Temporal lobe (tissue), 4 donors: ENCODE measurements at places on chromosomes 12 and 14. TPM values are rescaled to one million over a fixed set of nuclear protein-coding genes. Genes with fewer than 3 reads are reported as not detected.

KERA gene
- total RNA-seq: 1.2 TPM

CCDC85C gene
- 6.1 TPM for total RNA-seq

NEDD8 gene
- total RNA-seq: 57.3 TPM

DHRS2 gene
- not detected for total RNA-seq

LBHD2 gene
- not detected for total RNA-seq

AQP2 gene
- not detected for total RNA-seq

CD4 gene
- 2.2 TPM for total RNA-seq

KCNJ8 gene
- total RNA-seq: 4.2 TPM

TMED10 gene
- 94.2 TPM for total RNA-seq

RDH12 gene
- total RNA-seq: 0.25 TPM

LMO3 gene
- total RNA-seq: 654 TPM

FGF6 gene
- total RNA-seq: not detected

SLC4A8 gene
- 35.2 TPM for total RNA-seq

VEZT gene
- 172 TPM for total RNA-seq

PIGH gene
- 22.1 TPM for total RNA-seq

TEAD4 gene
- total RNA-seq: 0.25 TPM

PRDM4 gene
- 19.2 TPM for total RNA-seq

NRL gene
- total RNA-seq: 1.2 TPM

CCDC38 gene
- not detected for total RNA-seq

CATSPERB gene
- total RNA-seq: 0.74 TPM

GLT8D2 gene
- total RNA-seq: 9.6 TPM

RDH5 gene
- 3.0 TPM for total RNA-seq

WNT1 gene
- not detected for total RNA-seq

KLRF1 gene
- not detected for total RNA-seq

TRIP11 gene
- total RNA-seq: 26.1 TPM

COQ10A gene
- total RNA-seq: 7.1 TPM

KLRC1 gene
- total RNA-seq: not detected

CIT gene
- 9.3 TPM for total RNA-seq

SMIM41 gene
- not detected for total RNA-seq

KRT80 gene
- total RNA-seq: under 0.01 TPM

KCNC2 gene
- total RNA-seq: 16.5 TPM

DNAI7 gene
- 3.9 TPM for total RNA-seq

DBX2 gene
- total RNA-seq: 2.2 TPM

INSM2 gene
- 0.25 TPM for total RNA-seq

IQSEC3 gene
- 6.6 TPM for total RNA-seq

ABCD2 gene
- 13.3 TPM for total RNA-seq

MYL2 gene
- total RNA-seq: not detected

ST8SIA1 gene
- total RNA-seq: 16.0 TPM
